ENCODE measurements at places on chromosomes 4 and X. TPM values are rescaled to one million over a fixed set of nuclear protein-coding genes. Genes with fewer than 3 reads are reported as not detected.
A peak's percentile ranks its signal among the peaks of the same experiment; 100 is the strongest.

The ZFP92 gene
- 0.38 TPM for polyA plus RNA-seq

- no peak overlapping the region for H3K27ac ChIP-seq
- no peak for DNase-seq
- no peaks in the 10 kb centered on the region for H3K36me3 ChIP-seq
- no peaks in the 10 kb centered on the region for H3K27me3 ChIP-seq
- H3K4me3 ChIP-seq = no peak overlapping the region
- peaks cover 6% of the 10 kb centered on the region for H3K4me1 ChIP-seq
These were observed 96.2 kb downstream of the TSPAN7 start for GRCh38 chrX:38657562-38657961.

The FAM149A gene
- 3.7 TPM for polyA plus RNA-seq

The STAP1 gene
- polyA plus RNA-seq = not detected

The OSTC gene
- 425 TPM for polyA plus RNA-seq

- no peak for DNase-seq
- H3K27me3 ChIP-seq = no peaks in the 10 kb centered on the region
- no peaks in the 10 kb centered on the region for H3K36me3 ChIP-seq
- peak overlapping the region; percentile 40 for H3K27ac ChIP-seq
- H3K4me1 ChIP-seq = no peaks in the 10 kb centered on the region
These were observed 56.3 kb downstream of the FHDC1 start for GRCh38 chr4:152992466-152992865.

The CFAP47 gene
- polyA plus RNA-seq = not detected

The TEX11 gene
- polyA plus RNA-seq = not detected

GRCh38 chrX:24215272-24215671 lies 65.7 kb downstream of the ZFX start:
- no peak overlapping the region for H3K27ac ChIP-seq
- no peak overlapping the region for H3K4me3 ChIP-seq
- no peaks in the 10 kb centered on the region for H3K27me3 ChIP-seq
- H3K4me1 ChIP-seq = no peaks in the 10 kb centered on the region
- DNase-seq = no peak

DNA sequence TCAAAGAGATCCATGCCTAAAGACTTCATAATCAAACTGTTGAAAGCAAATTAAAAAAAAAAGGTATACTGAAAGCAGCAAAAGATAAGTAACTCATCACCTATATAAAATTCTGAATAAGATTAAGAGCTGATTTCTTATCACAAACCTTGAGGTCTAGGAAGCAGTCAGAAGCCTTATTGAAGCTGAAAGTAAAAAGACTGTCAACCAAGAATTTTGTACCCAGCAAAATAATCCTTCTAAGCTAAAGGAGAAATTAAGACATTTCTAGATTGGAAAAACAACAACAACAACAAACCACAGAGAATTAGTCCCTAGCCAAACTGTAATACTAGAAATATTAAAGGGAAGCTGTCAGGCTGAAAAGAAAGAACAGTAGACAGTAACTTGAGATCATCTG lies 622.9 kb downstream of the PCDH7 start:
- DNase-seq = no peak
- no peaks in the 10 kb centered on the region for H3K36me3 ChIP-seq
- H3K4me1 ChIP-seq = no peaks in the 10 kb centered on the region
- no peak overlapping the region for H3K4me3 ChIP-seq

GRCh38 chr4:14165222-14165920 lies 537.8 kb upstream of the BOD1L1 start:
- H3K4me1 ChIP-seq = no peaks in the 10 kb centered on the region
- no peak for DNase-seq
- no peaks in the 10 kb centered on the region for H3K27me3 ChIP-seq
- H3K36me3 ChIP-seq = no peaks in the 10 kb centered on the region
- no peak overlapping the region for H3K27ac ChIP-seq

DNA sequence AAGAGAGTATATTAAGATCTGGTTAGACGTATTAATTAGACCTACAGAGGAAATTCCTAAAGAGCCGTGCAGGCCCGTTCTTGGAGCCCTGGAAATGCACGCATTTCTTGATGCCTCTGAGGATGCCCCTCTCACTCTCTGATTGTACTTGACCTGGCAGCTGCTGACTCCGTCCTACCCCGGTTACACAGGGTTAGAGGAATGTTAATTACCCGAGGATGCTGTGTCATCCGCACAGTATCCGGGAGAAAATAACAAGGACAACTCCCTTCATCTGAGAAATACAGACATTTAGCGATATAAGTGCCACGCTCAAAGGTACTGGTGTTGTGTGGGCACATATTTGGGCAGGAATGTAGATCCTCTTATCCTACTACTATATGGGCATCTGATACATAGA lies 404.6 kb upstream of the FAT1 start:
- H3K27ac ChIP-seq = no peak overlapping the region
- no peaks in the 10 kb centered on the region for H3K27me3 ChIP-seq
- no peak overlapping the region for H3K4me3 ChIP-seq
- DNase-seq = no peak

- H3K4me3 ChIP-seq = no peak overlapping the region
- H3K4me1 ChIP-seq = peaks cover 16% of the 10 kb centered on the region
- H3K27ac ChIP-seq = peak overlapping the region; percentile 78
These were observed 158.4 kb downstream of the DCLK2 start for GRCh38 chr4:150236626-150237025.

DNA sequence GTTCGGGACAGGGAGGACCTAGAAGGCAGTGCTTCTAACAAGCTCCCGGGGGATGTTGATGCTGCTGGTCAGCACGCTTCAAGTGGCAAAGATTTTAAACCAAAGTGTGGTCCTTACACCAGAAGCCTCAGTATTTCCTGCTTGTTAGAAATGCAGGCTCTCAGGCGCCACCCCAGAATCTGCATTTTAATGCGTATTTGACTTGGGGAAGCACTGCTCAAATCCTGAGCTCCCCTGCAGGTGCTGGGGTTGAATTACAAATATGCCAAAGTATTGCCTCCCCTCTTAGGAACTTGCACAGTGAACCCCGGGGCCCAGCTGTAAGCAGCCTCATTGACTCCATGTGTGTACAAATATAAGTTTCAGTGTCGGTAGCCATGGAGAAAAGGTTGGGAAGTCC lies 70.8 kb upstream of the RAI2 start:
- H3K36me3 ChIP-seq = no peaks in the 10 kb centered on the region
- DNase-seq = no peak
- no peak overlapping the region for H3K27ac ChIP-seq
- no peak overlapping the region for H3K4me3 ChIP-seq

The OTC gene
- polyA plus RNA-seq = 10.1 TPM

The RNF150 gene
- polyA plus RNA-seq = 2.4 TPM

The BMX gene
- not detected for polyA plus RNA-seq

DNA sequence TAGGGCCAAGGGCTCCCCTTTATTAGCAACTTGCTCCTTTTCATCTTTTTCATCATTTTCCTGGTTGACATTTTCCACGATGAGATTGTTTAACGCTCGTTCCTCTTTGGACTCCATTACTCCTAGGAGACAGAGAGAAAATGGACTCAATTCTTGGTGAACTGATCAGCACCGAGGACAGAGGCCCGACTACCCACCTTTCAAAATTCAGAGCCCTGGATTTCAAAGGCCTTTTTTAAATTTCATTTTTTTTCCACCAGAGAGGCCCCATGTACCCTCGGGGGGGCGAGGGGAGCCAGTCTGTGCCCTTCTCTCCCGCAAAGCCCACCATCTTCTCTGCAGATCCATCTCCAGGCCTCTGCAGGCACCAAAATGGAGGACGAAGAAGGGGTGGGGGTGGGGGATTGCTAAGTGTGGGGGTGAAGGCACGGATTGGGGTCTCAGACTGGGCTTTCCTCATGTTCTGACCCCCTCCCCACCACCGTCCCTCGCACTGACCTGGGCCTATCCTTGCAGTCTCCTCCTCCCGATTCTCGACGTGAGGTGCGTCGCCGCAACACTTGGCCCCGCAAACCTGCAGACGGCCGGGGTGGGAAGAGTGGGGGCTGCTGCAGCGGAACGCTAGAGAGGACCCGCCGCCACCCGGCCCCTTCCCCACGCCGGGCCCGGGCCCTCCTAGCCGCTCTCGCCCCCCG lies 783 bp downstream of the BEX2 start:
- H3K4me3 ChIP-seq = peak overlapping the region; percentile 58
- no peaks in the 10 kb centered on the region for H3K27me3 ChIP-seq
- no peaks in the 10 kb centered on the region for H3K4me1 ChIP-seq
- no peak overlapping the region for H3K27ac ChIP-seq

DNA sequence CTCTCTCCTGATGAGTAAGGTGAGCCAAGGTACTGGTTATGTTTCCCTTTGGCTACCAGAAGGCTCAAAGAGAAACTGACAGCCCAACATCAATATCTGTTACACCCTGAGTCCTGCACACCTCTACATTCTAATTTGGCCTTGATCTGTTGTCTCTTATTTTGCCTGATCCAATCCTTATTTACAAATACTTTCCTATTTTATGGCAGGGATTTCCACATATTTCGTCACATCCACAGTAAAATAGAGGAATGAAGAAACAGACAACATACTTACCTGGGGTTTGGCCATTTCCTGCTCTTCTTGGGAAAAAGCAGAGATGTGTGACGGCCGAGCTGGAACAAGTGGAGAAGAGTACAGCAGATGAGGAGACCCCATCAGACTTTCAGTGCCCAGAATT lies 1.5 kb downstream of the ZNF182 start:
- H3K4me1 ChIP-seq = no peaks in the 10 kb centered on the region
- H3K27ac ChIP-seq = no peak overlapping the region
- H3K4me3 ChIP-seq = no peak overlapping the region
- no peak for DNase-seq
- no peaks in the 10 kb centered on the region for H3K36me3 ChIP-seq
- H3K27me3 ChIP-seq = no peaks in the 10 kb centered on the region

The PABPC1L2B gene
- polyA plus RNA-seq = not detected

DNA sequence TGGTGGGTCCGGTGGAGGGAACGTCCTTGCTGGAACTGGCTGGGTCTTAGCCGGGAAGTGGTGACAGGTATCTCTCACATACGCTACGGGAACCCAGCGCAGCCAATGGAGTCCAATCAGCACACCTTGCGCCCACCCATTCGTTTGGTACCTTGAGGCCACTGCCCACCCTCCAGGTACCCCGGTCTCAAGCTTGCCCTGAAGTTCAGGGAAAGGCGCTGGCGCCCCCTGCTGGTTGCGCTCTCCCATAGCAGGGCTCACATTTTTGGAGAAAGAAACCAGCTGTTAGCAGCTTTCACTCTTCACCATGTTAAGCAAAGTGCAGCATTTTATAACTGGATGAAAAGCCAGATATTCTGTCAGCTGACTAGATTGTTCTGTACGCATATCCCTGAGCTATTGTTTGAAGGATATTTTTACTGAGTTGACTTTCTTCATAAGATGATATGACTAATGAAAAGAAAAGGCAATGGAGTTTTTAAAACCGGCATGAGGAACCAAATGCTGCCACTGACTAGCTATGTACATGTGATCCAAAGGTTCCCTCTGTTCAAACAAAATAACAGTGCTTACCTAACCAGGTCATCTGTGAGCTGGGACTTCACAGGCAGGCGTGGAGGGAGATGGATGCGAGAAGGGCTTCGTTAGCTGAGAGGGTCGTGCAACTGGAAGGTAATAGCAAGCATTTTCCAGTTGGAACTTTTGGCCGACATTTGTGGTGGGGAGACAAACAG lies 43.7 kb downstream of the OTOP1 start:
- H3K27me3 ChIP-seq = no peaks in the 10 kb centered on the region
- no peak overlapping the region for H3K4me3 ChIP-seq
- no peaks in the 10 kb centered on the region for H3K36me3 ChIP-seq

- no peak overlapping the region for H3K27ac ChIP-seq
- H3K27me3 ChIP-seq = no peaks in the 10 kb centered on the region
- no peaks in the 10 kb centered on the region for H3K4me1 ChIP-seq
- no peak overlapping the region for H3K4me3 ChIP-seq
- DNase-seq = no peak
These were observed 96.0 kb downstream of the FANCB start for GRCh38 chrX:14776901-14777300.

The ENPEP gene
- polyA plus RNA-seq = 3.7 TPM

The GPAT3 gene
- 3.3 TPM for polyA plus RNA-seq

DNA sequence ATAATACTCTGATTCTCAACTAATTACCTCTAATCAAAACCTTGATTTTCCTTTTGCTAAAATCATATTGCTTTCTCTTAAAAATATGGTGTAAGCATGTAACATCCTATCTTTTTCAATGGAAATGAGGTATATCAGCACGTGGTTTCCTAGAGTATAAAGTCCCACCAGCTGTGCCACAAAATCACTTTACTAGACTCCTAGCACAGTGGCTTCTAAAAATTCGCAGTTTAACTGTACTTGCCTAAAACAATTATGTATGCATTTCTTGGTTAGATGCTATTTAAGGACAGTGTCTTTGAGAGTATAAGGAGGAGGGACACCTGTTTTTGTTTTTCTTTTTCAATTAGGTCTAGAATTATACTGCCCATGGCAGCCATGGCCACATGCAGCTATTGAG lies 62.8 kb downstream of the GK start:
- no peaks in the 10 kb centered on the region for H3K27me3 ChIP-seq
- no peak for DNase-seq
- H3K4me1 ChIP-seq = no peaks in the 10 kb centered on the region
- H3K36me3 ChIP-seq = peaks cover 2% of the 10 kb centered on the region
- no peak overlapping the region for H3K27ac ChIP-seq
- no peak overlapping the region for H3K4me3 ChIP-seq

DNA sequence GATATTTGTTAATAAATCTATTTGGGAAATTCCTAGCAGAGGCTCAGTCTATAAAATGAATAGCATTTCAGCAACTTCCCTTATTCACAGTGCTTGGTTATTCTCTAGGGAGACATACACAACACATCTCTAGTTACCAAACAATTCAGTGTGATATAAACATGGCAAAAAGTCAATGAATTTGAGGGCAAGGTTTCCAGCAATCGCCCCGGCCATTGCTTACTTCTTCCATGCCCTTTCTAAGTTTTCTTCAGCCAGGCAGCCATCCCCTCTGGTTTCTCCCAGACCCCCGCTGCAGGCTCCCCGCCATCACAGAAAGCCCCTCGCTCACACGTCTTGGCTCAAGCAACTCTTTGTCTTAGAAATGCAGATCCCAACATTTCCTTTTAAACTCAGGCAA lies 4.4 kb downstream of the TLR7 start:
- no peak overlapping the region for H3K4me3 ChIP-seq
- H3K27ac ChIP-seq = peak overlapping the region; percentile 23
- H3K4me1 ChIP-seq = no peaks in the 10 kb centered on the region
- H3K27me3 ChIP-seq = no peaks in the 10 kb centered on the region
- no peak for DNase-seq

DNA sequence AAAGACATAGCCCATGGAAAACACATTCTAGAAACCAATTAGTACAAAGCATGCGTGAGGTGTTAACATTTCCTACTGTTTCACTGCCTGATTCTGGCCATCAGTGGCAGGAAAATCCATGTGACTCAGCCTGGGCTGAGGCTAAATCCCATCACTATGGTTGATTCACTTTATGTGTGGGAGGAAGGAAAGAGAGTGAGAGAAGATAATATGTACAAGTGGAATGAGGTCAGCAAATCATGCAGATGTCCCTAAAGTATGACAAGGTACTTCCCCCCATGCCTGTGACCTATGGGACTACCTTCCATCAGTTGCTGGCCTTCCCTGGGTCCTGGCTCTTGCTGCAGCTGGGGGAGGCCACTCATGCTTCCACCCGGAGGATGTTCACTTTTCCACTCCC lies 64.2 kb upstream of the MAP3K15 start:
- no peaks in the 10 kb centered on the region for H3K36me3 ChIP-seq
- H3K27me3 ChIP-seq = no peaks in the 10 kb centered on the region
- H3K4me1 ChIP-seq = no peaks in the 10 kb centered on the region
- DNase-seq = no peak
- H3K27ac ChIP-seq = no peak overlapping the region
- no peak overlapping the region for H3K4me3 ChIP-seq
